ENCODE measurements at places on chromosomes 12 and 14. TPM values are rescaled to one million over a fixed set of nuclear protein-coding genes. Genes with fewer than 3 reads are reported as not detected.

MYH6 gene
- not detected for total RNA-seq

- DNase-seq = no peak
Measured at GRCh38 chr14:96581902-96582301, 79.7 kb downstream of the PAPOLA start.

DNA sequence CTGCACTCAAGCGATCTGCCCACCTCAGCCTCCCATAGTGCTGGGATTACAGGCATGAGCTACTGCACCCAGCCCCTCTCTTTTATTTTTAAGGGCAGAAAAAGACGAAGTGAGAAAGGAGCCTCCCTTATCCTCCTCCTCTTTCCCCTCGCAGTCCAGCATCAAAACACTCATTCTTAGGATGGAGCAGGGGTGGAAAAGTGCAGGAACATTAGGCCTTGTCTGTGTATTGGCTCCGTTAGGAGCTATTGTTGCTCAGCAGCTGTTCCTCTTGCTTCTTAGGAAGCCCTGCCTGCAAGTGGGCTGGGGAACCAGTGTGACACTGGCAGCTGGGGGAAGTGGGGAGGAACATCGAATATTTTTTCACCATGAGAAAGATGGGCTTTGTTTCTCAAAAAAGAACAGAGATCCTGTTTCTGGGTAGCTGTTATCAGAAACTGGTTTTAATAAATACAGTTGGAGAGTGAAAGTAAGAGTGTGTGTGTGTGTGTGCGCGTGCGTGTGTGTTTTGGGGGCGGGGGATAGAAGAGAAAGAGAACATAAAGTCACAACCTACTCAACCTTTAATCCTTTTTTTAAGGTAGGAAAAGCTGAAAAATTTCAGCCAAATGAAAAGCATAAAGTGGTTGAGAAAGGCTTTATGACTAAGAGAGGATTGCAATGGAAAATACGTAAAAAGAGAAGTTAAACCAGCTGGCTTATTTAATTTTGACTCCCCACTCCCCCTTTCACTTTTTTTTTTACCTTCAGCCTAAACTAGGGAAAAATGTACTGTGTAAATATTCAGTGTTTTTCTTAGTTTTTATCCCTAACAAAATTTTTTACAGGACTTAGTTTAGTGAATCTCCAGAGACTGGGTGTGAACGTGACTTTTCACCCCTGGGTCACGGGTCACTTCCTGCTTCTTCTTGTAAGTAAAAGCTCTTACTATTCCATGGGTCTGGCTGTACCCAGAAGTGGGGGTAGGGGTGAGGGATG lies 197.2 kb upstream of the PLEKHG7 start:
- DNase-seq = peak; percentile 8

- DNase-seq = no peak
Measured at GRCh38 chr12:89721291-89721987, 12.8 kb upstream of the ATP2B1 start.

GZMB gene
- 10.4 TPM for total RNA-seq

DNA sequence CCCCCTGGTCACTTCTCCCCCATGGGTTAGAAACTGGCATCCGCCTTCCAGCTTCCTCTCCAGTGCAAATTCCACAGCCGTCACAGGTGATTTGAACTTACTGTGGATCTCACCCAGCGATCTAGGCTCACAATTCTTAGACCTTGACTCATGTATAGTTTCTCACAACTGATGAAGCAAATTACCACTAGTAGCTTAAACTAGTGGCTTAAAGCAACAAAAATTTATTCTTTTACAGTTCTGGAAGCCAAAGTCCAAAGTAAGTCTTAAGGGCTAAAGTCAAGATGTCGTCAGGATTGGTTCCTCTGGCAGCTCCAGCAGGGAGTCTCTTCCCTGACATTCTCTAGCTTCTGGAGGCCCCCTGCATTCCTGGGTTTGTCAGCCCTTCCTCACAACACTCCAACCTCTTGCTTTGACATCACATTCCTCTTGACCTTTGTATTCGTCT lies 117.4 kb downstream of the KTN1 start:
- no peak for DNase-seq

- no peak for DNase-seq
Measured at GRCh38 chr14:56202256-56202655, 84.0 kb downstream of the PELI2 start.

DNA sequence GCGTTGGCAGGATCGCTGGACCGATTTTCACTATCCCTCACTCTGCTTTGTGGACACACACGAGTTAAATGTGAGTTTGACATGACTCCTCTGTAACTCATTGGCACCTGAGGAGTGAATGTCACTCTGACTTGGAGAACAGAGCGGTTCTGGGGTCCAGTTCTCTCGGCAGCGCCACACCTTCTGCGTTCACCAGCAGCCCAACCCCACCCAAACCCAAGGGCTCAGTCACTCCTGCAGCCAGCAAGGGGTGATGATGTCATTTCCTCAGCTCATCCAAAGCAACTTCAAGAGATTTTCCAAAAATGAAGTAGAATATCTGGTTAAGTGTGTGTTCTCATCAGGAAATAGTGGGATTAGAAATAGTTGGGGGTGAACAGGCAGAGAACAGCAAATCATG lies 36.3 kb downstream of the ADGRD1 start:
- peak; percentile 18 for DNase-seq

Data from upper lobe of left lung (tissue), 6 donors.